ENCODE measurements at places on chromosomes 6 and 20.

DNA sequence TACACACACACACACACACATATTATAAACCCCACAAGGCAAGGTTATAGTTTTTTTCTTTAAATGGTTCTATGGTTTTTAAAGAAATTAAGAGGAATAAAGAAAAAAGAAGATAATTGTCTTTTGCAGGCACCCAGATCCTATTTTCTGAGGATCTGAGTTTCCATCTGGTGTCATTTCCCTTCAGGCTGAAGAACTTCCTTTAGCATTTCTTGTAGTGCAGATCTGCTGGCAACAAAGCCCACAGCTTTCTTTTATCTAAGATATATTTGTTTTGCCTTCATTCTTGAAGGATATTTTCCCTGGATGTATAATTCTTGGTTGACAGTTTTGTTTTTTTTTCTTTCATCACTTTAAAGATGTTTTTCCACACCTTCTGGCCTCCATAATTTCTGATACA is 57.6 kb upstream of the PMEPA1 start:
- DNase-seq: no peak

DNA sequence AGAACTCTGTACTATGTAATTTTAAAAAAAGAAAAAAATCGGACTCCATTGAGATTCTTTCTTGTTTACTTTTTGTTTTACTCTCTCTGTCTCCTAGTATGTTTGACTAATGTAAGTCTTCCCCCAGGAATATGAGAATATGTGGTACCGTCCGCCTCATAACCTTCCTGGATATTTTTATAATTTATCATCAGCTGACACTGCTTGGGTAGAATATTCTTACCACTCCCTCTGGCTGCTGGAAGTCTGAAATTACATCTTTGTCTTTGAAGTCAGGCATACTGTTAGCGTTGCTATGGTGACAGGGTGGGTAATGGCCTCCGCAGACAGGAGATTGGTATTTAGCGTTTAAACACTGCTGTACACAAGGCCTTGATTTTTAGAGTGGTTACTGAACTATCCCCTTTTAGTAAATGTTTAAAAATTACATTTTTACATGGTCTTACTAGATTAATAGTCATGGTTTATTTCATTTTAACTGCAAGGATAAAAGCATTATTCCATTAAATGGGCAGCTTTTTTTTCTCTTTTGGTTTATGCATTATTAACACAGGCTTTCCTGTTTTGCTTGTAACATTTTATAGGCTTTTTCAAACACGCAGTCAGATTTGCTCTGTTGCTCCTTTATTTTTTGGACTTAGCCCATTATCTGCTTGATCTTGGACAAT is 176.4 kb downstream of the ARID1B start:
- DNase-seq: no peak

- DNase-seq: no peak
Measured at GRCh38 chr6:36147294-36147693, 17.0 kb downstream of the MAPK13 start.

DNA sequence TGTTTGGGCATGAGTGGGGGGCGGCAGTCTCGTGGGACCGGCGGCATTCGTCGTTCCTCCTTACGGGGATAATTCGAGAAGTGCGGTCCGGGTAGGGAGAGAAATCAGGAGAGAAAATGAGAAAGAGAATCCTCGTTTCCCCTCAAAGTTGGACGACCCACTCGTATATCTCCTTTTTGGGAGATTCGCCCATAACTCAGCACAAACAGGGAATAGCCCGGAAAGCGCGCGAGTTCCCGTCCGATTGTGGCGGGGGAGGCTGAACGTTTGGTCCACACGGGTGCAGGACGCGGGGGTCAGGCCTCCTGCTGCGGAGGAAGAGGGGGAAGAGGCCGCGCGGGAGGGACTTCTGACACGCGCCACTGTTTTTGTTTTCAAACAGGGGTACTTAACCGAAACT is 42.4 kb downstream of the POPDC3 start:
- DNase-seq: no peak
